ENCODE measurements at places on chromosomes 4 and X.

GRCh38 chr4:26819026-26819425 is 41.6 kb upstream of the STIM2 start:
- DNase-seq, result no peak

GRCh38 chrX:26651755-26652154 is 435.8 kb downstream of the MAGEB5 start:
- DNase-seq, result no peak

GRCh38 chrX:2967998-2968909 is 38.1 kb upstream of the ARSH start:
- peak; percentile 50 for DNase-seq

- no peak for DNase-seq
These were observed 22.0 kb upstream of the MSANTD1 start for GRCh38 chr4:3226944-3227343.

DNA sequence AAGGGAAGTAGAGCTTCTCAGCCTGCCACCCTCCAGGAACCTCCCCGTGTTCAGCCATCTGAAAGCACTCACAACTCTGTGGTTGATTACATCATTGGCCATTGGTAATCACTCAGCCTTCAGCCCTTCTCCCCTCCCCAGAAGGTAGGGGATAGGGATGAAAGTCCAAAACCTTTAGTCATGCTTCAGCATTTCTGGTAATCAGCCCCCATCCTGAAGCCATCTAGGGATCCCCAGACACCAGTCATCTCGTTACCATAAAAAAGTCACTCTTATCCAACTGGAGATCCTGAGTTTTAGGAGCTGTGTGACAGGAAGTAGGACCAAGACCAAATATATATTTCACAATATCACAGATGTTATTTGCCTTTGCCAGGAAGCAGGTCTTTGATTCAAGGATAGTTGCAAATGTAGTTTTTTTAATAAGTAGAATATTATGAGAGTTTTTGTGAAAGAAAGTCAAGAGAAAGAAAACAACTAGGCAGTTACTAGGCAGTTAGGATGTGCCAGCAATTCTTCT is 364.6 kb upstream of the NOCT start:
- DNase-seq, result peak; percentile 63

DNA sequence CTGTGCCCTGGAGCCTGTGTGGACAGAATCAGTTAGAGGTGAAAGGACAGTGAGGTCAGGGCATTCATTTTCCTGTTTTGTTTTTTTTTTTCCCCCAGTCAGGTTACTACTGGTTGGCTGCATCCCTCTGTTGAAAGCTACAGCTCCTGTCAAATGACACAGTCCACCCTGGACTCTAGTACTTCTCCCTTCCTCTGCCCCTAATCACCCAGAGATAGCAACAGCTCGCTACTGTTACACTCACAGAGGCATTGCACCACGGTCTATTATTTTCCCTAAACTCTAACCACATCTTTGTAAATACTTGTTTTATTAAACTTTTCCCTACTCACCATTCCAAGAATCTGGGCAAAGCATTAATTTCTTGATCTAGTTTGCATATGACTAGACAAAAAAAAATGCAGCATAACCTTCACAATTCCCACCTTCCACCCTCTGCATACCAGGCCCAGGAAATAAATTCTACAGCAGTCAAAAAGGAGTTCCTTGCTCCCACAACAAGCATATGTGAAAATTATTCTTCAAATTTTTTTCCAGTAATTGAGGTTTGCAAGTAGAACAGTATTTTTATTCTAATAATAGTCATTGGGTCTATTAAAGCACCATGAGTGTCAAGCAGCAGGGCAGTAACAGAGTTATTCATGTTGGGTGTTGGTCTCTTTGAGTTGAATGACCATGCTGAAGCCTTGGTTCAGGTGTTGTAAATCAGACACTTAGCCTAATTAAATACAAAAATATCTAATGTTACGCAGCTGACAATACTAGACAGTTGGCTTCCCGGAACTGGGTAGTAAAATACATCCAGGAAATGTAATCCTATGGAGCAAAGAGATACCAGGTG is 329.2 kb downstream of the INPP4B start:
- peak; percentile 47 for DNase-seq

DNA sequence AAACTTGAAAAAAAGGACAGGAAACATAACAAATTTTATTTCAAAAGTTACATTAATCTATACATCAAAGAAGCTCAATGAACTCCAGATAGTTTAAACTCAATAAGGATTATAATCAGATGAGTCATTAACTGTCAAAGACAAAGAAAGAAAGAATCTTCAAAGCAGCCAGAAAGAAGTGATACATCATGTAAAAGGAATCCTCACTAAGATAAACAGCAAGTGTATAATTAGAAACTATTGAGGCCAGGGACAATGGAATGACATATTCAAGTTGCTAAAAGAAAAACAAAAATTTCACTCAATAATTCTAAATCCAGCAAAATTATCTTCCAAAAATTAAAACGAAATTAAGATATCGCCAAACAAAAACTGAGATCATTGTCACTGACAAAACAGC is 161.6 kb upstream of the NWD2 start:
- no peak for DNase-seq

- peak; percentile 24 for DNase-seq
These were observed 7.5 kb downstream of the BCOR start for GRCh38 chrX:40090050-40090804.

All from AG20443 (cell line).